Activated T-cell treated with anti-CD3 and anti-CD28 coated beads, Interleukin-2, amount 50 U/mL, for 48 hours (primary cell): ENCODE measurements at places on chromosomes 4 and X.
A peak's percentile ranks its signal among the peaks of the same experiment; 100 is the strongest.

DNA sequence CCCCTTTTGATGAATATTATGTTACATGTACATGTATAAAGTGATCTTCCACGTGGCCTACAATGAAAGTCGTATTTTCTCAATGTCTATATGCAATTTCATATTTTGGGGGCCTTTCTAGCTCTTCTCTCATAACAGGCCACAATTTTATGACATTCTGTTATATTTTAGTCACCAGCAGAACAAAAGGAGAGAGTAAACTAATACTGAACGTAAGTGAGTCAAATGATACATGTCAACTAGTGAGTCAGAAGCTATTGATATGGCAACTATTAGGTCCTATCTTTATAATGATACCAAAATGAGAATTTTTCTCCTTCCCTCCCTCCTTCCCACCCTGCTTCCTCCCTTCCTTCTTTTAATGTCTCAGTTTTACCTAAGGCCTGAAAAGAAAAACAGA is 14.4 kb downstream of the GC start:
- DNase-seq = no peak

DNA sequence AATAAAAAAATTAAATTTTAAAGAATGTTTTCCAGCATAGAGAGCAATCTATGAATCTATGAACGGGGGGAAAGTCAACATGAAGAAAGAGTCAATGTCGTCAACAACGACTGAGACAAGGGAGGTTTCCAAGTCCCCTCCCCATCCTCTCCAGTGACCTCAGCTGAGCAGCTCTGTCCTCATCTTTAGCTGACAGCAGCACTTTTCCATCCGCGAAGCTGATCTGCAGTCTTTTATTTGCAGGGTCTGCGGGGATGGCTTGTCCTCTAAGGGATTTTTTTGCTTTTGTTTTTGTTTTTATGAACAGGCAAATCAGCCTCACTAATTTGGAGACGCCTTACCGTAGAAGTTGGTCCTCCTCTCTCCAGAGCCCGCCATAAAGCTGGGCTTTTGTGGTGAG is 46.5 kb downstream of the PRKX start:
- no peak for DNase-seq

DNA sequence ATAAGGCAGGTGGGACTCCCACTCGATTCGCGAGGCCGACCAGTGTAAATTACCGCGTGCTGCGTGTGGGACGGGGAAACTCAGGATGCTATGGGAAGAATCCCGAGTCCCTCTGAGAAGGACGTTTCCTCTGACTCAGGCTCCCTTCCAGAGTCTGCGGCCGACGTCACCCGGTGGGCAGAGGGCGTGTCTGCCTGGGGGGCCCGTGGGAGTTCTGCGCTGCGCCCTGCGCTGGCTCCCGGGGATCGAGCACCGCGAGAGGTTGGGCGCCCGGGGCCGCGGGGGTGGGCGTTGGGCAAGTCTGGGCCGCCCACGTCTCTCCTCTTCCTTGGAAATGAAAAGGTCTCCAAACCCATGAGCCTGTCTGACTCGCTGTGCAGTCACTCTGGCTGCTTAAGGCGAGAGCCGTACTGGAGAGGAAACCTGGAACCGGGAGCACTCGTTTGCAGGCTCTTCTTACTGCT is 568 bp downstream of the NIPAL1 start:
- DNase-seq = peak; percentile 77

- no peak for DNase-seq
These were observed 74.7 kb downstream of the UGT8 start for GRCh38 chr4:114673306-114673705.

GRCh38 chr4:77635246-77635645 is 29.6 kb downstream of the CXCL13 start:
- DNase-seq = no peak

DNA sequence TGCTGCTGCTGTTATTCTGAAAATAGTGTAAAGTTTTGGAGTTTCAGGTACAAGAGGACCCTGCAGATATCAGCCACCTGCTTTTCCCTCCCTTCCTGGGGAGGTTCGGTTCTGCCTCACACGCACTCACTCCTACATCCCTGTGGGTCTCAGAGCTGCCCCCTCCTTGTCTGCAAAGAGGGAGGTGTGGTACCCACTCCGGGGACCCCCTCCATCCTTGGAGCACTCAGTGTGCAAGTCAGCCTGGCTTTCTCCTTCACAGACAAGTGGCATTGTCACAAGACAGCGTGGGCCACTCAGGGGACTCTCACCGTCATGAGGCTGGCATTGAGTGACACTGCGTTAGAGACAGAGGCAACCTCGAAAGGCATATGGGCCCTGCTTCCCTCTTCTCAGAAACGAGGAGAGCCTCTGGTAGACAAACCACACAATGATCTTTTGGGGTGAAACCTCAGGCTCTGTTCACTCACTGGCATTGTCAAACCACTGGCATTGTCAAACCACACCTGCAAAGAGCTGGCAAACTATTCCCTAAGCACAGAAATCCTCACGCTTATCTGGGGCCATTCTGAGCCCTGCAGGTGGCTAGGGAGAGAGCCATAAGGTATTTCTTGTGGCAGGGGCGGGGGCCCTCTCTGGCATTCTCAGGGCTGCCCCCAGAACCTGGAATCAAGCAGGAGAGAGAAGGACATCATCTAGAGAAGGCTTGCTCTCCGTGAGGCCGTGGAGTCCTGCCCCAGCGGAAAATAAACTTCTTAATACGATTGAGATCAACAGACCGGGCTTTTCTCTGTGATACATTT is 285.0 kb downstream of the SHOX start:
- DNase-seq = no peak

DNA sequence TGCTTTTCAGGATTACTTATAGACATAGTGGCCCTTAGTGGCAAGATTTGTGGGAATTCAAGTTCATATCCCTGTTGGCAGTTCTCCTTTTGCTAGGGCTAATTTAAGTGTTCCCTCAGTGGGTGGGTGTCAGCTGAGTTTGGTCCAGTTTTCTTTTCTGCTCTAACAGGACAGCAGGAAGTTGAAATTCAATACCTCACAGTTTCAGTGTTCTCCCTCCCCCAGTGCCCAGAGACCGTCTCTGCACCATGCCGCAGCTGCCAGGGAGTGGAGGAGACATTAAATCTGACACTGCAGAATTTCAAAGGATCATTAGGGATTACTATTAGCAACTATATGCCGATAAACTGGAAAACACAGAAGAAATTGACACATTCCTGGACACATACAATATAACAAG is 50.7 kb downstream of the UBE2NL start:
- DNase-seq = no peak

DNA sequence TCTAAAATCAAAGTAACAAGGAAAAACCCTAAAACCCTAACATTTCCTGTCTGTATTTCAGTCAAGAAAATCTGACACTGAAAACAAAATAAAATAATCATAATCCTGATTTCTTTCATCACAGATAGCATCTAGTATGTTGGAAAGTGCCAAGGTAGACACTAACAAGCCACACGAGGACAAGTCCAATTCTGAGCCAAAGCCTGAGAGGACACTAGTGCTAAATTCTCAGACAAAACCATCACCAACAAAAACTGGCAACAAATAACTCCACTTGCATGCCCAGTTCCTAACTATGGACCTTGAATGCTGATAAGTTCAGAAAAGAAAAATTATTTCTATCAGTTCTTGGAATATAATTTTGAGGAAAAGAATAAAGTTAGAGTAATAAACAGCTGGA is 113.7 kb downstream of the MANBA start:
- no peak for DNase-seq

DNA sequence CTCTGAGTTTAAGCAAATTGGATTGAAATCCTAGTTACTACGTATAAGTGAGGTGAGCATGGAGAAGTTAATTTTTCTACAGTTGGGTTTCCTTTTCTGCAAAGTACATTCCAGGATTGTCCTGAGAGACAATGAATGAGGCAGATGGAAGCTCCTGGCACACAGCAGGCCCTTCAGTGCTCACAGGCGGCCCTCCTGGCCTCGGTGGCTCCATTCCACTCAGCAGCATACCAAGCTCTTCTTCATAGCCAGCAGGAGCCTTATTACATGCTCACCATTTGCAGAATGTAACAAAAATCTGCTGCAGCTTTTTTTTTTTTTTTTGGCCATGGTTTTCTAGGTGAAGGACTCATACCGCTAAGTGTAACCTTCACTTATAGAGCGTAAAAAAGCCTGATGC is 113.2 kb upstream of the FAM9B start:
- DNase-seq = no peak

GRCh38 chr4:6390356-6390755 is 82.1 kb downstream of the PPP2R2C start:
- DNase-seq = no peak

DNA sequence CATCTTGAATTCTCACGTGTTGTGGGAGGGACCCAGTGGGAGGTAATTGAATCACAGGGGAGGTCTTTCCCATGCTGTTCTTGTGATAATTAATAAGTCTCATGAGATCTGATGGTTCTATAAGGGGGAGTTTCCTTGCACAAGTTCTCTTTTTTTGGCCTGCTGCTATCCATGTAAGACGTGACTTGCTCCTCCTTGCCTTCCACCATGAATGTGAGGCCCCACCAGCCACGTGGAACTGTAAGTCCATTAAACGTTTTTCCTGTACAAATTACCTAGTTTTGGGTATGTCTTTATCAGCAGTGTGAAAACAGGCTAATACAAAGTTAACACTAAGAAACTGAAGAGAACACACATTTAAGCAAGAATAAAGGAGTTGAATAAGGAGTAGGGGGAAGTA is 16.0 kb downstream of the TBCK start:
- DNase-seq = no peak

DNA sequence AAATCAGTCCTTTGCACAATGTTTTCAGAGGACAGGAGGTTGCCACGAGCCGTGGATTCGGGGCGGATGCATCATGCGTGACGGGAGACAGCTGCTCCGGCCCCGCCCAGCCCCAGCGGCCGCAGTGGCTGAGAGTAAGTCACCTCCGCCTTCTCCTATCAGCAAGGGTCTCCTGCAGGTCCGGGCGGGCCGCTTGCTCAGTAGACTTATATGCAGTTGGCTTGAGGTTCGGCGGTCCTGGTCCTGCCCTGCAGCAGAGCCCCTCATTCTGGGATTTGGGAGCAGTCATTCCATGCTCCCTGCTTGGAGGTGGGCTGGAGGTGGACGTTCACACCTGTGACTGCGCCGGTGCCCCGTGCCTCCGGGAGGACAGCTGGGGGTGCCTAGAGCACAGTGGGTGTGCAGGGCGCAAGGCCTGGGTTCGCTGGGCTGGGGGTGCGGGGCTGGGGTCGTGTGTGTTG is 86.3 kb upstream of the ADRA2C start:
- DNase-seq = no peak

- no peak for DNase-seq
These were observed 51.8 kb downstream of the TMPRSS11E start for GRCh38 chr4:68499021-68499420.

- no peak for DNase-seq
These were observed 56.0 kb upstream of the MAGED1 start for GRCh38 chrX:51837451-51837850.

GRCh38 chr4:156073976-156074375 is 120.3 kb upstream of the CTSO start:
- no peak for DNase-seq

- DNase-seq = peak; percentile 64
These were observed 85.5 kb downstream of the BCOR start for GRCh38 chrX:40012039-40012867.

DNA sequence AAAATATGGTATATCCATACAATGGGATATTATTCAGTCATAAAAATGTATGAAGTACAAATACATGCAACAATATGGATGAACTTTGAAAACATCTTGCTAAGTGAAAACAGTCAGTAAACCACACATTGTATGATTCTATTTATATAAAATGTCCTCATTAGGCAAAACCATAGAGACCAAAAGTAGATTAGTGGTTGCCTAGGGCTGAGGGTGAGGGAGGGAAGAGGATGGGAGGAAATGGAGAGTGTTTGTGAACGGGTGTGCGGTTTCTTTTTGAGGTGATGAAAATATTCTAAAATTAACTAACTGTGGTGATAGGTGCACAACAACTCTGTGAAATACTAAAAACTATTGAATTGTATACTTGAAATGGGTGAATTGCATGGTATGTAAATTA is 29.6 kb downstream of the TEX11 start:
- DNase-seq = no peak

DNA sequence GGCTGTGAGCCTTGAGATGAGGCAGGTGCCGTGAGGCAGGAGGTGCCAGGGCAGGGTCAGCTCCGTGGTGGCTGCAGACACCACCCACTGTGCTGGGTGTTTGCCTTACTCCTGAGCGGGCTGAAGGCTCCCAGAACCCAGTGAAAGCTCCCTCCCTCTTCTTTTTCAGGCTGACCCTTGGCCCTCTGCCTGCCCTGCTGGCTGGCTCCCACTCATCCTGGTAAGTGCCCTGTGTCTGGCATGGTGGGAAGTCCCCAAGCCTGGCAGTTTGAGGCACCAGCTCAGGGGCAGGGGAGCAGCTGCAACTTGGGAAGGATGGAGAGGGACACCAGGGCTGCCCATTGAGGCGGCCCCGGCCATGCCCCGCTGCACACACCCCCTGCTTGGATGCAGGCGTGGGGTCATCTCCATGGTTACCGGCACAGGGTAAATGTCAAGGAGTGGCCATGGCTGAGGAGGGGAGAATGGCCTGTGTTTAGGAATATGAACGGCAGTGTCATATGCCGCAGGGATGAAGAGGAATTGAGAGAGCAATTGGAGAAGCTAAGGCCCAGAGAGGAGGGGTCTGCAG is 16.8 kb downstream of the SH3BP2 start:
- no peak for DNase-seq

- no peak for DNase-seq
These were observed 8.2 kb downstream of the FREM3 start for GRCh38 chr4:143692241-143692640.

DNA sequence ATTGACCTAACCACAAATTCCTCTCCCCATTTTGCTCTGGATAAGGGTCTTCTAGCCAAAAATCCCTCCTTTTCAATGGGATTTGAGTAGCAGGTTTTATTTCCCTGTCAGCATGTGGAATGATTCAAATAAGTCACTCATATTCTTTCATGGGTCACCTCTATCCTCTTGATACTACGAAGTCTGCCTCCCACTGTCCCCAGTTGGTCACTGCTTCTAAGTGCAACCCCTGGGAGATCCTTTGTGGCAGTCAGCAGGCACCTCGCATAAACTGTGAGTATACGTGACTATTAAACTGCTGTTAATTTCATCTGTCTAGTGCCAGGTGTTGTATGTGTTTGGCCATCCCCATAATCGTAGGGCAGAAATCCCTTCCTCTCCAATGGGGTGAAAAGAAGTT is 1667.9 kb upstream of the PCDH7 start:
- no peak for DNase-seq

DNA sequence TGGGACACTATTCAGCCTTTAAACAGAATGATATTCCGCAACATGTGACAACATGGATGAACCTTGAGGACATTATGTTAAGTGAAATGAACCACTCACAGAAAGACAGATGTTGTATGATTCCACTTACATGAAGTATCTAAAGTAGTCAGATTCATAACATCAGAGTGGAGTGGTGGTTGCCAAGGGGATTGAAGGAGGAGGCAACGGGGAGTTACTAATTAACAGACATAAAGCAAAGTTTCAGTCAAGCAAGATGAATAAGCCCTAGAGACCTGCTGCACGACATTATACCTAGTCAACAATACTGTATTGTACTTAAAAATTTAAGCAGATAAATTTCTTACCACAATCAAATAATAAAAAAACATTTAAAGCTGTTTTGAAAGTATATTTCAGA is 105.0 kb upstream of the NR0B1 start:
- DNase-seq = no peak
